ENCODE measurements at places on chromosomes 5 and 9.

- DNase-seq = no peak
Measured at GRCh38 chr9:33472171-33472880, 1.4 kb downstream of the NOL6 start.

- DNase-seq = no peak
Measured at GRCh38 chr5:179264783-179265513, 80.3 kb downstream of the ADAMTS2 start.

DNA sequence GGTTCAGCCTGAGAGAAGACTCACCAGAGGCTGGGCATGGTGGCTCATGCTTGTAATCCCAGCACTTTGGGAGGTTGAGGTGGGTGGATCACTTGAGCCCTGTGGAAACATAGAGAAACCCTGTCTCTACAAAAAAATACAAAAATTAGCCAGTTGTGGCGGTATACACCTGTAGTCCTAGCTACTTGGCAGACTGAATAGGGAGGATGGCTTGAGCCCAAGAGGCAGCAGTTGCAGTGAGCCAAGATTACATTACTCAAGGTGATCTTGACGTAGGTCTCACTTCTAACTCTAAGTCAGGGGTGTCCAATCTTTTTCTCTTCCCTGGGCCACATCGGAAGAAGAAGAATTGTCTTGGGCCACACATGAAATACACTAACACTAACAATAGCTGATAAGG, 16.2 kb upstream of the ATP6V1G1 start:
- no peak for DNase-seq

DNA sequence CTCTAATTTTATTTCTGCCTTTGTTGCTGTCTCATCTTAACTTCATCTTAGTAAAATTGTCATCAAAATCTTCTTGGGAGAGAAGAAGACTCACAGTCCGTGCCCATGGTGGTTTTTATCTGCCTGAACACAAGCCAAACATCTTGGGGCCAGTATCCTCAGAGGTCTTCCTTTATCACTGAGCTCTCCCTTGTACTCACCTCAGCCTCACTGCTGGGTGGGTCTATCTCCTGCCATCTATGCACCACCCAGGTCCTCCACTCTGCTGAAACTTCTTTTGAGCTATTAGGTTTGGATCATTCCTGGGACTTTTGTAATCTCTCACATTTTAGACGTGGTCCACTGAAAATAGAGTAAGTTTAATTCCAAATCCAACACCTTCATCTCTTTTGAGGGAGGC, 116.3 kb upstream of the EPB41L4A start:
- DNase-seq = no peak

GRCh38 chr9:120830151-120830550, 12.6 kb downstream of the PSMD5 start:
- DNase-seq = no peak

Data from KBM-7 (cell line).